ENCODE measurements at places on chromosomes 4 and X.

GRCh38 chr4:80498725-80499124, 163.2 kb downstream of the CFAP299 start:
- DNase-seq, result no peak

- DNase-seq, result no peak
Observed at GRCh38 chr4:13980317-13981310, 353.1 kb upstream of the BOD1L1 start.

- no peak for DNase-seq
Observed at GRCh38 chr4:4327652-4328121, 37.6 kb downstream of the ZBTB49 start.

DNA sequence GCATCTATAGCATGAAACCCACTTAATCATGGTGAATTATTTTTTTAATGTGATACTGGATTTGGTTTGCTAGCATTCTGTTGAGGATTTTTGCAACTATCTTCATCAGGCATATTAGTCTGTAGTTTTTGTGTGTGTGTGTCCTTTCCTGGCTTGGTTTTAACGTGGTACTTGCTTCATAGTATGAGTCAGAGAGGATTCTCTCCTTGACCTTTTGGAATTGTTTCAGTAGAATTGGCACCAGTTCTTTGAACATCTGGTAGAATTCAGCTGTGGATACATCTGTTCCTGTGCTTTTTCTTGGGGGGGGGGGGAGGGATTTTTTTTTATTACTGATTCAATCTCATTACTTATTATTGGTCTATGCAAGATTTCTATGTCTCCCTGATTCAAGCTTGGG, 232.0 kb upstream of the KLF8 start:
- DNase-seq, result no peak

DNA sequence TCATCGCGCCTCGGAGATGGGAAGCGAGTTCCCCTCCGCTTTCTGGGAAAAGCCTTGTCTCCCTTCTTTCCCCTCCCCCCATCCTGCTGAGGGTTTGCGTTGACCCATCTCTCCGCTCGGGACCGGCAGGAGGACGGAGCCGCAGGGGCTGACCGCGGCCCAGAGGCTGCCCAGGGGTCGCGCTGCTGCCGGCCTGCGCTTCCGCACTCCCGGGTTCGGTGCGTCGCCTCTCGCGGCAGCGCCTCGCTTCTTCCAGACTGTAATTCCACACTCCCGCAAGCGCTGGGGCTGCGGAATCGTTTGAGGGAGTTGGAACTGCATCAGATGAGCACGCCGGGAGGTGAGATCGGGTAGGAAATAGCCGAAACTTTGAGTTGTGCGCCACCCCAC, 88.3 kb downstream of the BCOR start:
- no peak for DNase-seq

GRCh38 chr4:53349091-53349491, 16.8 kb downstream of the SCFD2 start:
- DNase-seq, result no peak

GRCh38 chrX:107562482-107562881, 65.8 kb upstream of the PRPS1 start:
- DNase-seq, result no peak

- no peak for DNase-seq
Observed at GRCh38 chr4:17595471-17596005, 18.5 kb downstream of the LAP3 start.

DNA sequence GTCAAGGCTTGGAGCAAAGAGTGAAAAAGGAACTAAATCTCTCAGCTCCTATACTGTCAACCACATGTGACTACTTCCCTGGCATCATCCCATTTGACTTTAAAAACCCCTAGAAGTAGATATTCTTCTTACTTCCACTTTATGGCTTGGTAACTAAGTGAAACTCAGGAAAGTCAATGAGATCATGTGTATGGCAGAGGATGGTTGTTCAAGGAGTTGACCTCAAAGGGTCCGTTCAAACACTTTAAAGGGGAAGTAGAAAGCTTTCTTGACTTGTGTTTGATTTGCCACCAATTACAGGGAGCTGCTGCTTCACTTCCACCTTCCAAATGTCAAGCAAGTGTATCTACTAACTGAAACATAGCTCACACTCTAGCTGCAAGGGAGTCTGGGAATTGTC, 187.2 kb downstream of the RAB28 start:
- no peak for DNase-seq

DNA sequence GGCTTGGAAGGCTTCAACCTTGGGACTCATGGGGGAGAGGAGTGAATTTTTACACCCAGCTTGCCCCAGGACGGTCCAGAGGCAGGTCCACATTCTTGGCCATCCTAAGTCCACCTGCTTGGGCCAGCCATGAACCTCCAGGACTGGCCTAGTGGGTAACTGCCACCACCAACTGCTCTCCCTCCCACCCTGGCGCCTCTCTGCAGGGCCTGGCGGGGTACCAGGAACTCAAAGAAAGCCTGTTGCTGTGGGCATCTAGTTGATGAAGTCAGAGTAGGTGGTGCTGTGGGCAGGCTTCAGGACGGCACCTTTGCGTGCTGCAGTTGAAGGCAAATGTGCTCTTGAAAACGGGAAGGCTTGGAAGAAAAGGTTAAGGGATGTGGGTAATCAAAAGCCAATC, 12.0 kb downstream of the BCOR start:
- DNase-seq, result no peak

GRCh38 chrX:33909836-33910235, 222.3 kb downstream of the FAM47A start:
- no peak for DNase-seq

DNA sequence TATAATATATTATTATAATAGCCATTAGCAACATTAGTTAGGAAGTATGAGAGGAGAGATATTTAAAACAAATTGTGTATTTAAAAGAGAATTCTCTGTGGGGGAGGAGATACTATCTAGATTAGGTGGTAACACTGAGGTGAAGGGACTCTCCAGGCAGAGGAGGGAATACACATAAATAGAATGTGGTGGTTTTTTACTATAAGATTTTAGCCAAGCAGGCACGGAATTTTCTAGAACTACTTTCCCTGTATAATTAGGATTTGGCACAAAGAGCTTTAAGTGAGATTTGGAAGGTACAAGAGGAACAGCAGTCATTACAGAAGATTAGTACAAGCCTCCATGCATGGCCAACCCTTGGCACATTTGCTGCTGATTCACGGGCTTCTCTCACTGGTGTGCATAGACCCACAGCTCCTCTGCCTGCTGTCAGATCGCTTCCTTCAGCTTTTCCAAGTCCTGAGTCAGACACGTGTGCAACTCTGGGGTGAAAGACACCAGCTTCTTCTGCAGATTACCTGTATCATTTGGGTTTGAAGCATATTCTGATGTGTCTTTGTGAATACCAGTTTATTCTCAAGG, 685.5 kb downstream of the KCTD8 start:
- no peak for DNase-seq

- no peak for DNase-seq
Observed at GRCh38 chrX:9595174-9595573, 130.3 kb downstream of the TBL1X start.

DNA sequence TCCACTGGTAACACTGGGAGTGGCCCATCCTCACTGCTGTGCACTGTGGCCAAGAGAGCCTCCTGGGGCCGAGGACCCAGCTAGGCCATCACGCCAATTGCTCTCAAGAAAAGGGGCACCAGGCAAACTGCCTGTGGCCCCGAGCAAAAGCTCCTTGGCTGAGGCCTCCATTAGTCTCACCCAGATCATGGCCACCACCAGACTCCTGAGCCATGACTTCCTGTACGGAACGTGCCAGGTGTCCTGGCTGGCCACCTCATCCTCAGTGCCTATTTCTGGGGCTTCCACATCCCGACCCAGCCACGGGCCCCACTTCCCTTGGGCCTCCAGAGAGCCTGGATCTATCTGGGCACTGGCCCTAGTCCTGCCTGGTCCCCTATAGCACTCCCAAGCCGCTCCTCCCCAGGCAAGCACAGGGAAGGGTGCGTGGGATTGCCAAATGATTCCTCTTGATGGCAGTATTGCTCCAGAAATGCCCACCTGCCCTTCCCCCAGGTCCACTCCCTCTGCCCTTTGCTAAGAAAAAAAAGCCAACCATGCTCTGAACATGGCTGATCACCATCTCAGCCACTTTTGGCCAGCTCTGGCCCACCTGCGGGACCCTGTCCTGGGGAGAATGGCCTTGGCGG, 212.6 kb upstream of the AGTR2 start:
- DNase-seq, result no peak
